ENCODE measurements at places on chromosomes 2 and 18.

DNA sequence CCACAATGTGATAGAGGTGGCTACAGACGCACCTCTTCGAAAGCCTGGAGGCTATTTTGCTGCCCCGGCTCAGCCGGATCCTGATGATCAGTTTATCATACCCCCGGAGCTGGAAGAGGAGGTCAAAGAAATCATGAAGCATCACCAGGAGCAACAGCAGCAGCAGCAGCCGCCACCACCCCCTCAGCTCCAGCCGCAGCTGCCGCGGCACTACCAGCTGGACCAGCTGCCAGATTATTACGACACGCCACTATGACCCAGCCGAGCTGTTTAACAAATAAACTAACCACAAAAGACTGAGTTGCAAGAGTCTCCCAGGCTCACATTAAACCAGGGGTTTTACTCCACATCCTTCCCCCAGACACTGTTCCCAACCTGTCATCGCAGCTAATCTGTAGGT is 263.8 kb downstream of the PHLPP1 start:
- DNase-seq: no peak

- DNase-seq: no peak
Measured at GRCh38 chr2:219829667-219830352, 202.4 kb downstream of the SLC4A3 start.

DNA sequence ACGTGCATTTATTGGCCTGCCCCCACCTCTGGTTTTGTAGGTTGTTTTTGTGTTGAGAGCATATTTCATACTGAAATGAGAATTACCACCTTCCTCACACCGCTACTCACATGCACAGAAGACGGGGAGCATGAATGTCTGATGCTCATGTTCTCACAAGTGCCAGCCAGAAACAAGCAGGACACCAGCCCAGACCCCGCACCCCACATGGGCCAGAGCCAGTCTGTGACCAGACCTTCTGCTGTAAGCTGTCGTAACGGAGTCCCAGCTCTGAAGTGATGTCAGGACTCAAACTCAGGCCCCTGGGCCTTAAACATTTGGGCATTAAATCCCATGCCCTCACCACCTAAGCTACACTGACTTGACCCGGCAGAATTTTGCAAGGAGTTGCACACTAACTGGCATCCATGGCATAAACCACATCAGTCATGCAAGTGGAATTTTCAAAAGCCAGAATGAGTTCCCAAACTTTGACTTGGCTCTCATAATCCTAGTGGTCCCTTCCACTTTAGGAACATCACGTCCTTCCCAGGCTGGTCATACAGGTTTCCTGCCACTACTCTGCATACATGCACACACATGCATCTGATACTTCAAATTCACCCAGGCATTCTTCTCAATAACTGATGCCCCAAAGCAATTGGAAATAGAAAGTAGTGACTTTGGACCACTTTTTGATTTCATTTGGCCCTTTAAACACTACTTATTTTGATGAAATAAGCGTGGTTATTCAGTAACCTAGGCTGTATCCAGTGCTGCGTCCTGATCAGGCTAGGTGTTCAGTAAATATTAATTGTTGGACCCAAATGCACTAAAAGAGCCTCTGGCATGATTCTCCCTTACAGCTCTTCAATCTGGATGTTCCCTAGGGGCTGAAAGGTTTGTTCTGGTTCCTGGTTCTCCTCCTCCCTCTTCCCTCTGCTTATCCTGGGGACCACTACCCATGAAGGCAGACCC is 223.1 kb upstream of the ID2 start:
- DNase-seq: no peak

- DNase-seq: no peak
Measured at GRCh38 chr2:67667054-67667908, 270.1 kb downstream of the ETAA1 start.

- no peak for DNase-seq
Measured at GRCh38 chr2:66080127-66080526, 354.8 kb upstream of the MEIS1 start.

DNA sequence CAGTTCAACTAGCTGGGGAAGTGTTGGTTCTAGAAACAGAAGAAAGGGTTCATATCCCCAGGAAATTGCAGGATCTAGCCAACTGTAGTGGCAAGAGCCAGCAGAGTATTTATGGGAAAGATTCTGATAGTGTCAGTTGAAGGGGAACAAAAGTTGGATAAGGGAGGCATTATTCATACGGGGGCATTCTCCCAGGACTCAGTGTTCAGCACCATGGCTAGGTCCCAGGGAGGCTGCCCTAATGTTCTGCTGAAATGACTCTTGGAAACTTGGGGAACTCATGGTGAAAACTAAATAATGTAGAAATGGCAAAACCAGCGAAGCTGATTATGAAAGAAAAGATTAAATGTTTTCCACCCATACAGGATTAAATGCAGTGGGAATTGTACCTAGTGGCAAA is 543.7 kb downstream of the TRIB2 start:
- no peak for DNase-seq

- DNase-seq: no peak
Measured at GRCh38 chr18:26386441-26386840, 160.2 kb downstream of the TAF4B start.

GRCh38 chr18:67932271-67932670 is 415.8 kb upstream of the DSEL start:
- DNase-seq: no peak

- DNase-seq: no peak
Measured at GRCh38 chr2:219433666-219434467, 776 bp upstream of the SPEG start.

GRCh38 chr18:27967913-27968824 is 208.8 kb downstream of the CDH2 start:
- DNase-seq: no peak

DNA sequence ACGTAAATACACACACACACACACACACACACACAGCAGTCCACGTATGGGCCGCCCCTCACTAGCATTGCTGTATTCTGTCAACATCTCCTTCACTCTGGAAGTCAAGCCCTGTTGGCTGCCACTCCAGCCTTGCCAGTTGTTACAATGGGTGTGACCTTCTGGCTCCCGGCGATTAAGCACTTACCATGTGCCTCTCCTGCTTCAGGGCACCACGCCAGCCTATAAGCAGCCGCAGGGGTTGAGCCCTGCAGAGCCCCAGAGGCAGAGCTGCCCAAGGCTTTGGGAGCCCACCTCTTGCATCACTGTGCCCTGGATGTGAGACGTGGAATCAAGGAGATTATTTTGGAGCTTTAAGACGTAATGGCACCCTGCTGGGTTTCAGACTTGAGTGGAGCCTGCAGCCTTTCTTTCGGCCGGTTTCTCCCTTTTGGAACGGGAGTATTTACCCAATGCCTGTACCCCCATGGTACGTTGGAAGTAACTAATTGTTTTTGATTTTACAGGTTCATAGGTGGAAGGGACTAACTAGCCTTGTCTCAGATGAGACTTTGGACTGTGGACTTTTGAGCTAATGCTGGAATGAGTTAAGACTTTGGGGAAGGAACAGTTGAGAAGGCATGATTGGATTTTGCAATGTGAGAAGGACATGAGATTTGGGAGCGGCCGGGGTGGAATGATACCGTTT is 54.5 kb upstream of the ROCK2 start:
- DNase-seq: no peak

- no peak for DNase-seq
Measured at GRCh38 chr2:220940646-220941045, 631.5 kb downstream of the EPHA4 start.

GRCh38 chr18:5600378-5601071 is 56.7 kb upstream of the EPB41L3 start:
- DNase-seq: no peak

- no peak for DNase-seq
Measured at GRCh38 chr2:9240745-9241144, 34.1 kb downstream of the ASAP2 start.

- DNase-seq: no peak
Measured at GRCh38 chr18:49495480-49495879, 8.4 kb upstream of the C18orf32 start.

- DNase-seq: no peak
Measured at GRCh38 chr2:99998651-99999320, 143.6 kb downstream of the AFF3 start.

DNA sequence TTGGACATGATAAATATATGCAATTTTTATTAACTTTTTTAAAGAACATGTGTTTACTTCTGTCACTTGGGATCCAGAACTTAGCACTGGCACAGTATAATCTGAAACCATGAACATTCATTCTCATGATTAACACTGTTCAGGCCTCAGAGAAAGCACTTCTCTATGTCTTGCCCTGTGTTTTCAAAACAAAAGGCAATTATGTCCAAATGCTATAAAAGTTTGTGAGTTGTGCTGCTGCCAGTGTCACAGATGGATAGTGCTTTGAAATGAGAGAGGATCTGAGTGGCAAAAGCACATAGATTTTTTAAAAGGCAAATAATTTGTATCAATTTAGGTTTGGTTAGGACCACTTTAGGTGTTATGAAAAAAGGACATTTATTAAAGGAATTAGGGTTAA is 470.5 kb upstream of the FAM98A start:
- DNase-seq: no peak

DNA sequence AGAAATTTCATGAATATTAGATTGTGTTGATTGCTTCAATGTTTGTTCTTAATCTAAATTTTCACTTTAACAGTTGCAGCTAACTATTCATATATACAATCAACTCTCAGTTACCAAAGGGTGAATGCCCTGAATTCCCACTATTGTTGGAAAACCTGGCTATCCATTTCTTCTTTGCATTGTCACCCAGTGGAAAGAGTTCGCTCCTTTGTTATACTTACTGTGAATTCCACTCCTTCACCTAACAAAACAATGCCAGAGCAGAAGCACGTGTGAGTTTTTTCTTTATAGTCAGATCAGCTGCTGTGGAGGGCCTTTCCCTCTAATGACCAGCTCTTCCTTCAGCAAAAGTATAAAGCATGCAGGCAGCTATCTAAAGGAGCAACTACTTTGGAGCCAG is 409.2 kb upstream of the NRP2 start:
- no peak for DNase-seq

GRCh38 chr18:23884681-23885375 is 129.7 kb upstream of the TTC39C start:
- no peak for DNase-seq

DNA sequence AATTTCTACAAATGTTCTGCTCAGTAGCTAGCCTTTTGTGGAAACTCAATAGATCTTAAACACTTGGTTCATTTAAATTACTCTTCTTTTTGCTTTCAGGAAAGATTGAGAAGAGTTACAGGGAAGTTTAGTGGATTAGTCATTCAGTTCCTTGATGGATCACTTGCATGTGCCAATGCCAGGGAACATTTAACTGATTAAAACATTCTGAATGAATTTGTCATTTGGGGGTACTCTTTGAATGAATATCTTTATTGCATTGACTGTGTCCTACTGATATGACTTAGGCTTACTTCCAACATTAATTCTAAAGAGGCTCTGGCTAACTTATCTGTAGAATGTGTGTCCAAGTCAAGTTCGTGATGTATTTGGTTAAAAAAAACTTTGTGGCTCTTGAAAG is 199.8 kb downstream of the PLCL1 start:
- DNase-seq: no peak

GRCh38 chr18:65792456-65793074 is 41.8 kb downstream of the CDH7 start:
- DNase-seq: no peak

DNA sequence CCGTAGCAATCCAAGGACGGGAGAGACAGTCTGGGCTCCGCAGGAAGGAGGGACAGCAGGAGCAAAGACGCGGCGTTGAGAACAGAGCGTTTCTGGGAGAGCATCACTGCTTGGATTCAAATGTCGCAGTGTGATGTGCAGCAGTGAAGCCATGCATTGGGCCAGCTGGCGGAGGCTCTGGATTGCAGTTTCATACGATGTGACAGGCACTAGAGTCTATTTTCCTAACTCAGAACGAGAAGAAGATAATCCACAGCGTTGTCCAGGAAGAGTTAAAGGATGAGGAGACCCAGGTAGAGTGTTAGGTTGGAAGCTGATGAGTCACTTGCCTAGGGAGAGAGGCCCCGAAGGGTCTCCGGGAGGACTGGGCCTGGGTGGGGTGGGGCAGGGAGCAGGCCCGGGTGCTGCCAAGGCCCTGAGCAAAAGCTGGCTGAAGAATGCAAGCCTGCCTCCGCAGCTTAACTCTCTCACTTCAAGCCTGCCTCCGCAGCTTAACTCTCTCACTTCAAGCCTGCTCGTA is 17.7 kb upstream of the SEMA4C start:
- DNase-seq: no peak

GRCh38 chr18:71021030-71021362 is 732.2 kb downstream of the SOCS6 start:
- no peak for DNase-seq

GRCh38 chr2:24768601-24769000 is 24.6 kb downstream of the PTRHD1 start:
- DNase-seq: no peak

DNA sequence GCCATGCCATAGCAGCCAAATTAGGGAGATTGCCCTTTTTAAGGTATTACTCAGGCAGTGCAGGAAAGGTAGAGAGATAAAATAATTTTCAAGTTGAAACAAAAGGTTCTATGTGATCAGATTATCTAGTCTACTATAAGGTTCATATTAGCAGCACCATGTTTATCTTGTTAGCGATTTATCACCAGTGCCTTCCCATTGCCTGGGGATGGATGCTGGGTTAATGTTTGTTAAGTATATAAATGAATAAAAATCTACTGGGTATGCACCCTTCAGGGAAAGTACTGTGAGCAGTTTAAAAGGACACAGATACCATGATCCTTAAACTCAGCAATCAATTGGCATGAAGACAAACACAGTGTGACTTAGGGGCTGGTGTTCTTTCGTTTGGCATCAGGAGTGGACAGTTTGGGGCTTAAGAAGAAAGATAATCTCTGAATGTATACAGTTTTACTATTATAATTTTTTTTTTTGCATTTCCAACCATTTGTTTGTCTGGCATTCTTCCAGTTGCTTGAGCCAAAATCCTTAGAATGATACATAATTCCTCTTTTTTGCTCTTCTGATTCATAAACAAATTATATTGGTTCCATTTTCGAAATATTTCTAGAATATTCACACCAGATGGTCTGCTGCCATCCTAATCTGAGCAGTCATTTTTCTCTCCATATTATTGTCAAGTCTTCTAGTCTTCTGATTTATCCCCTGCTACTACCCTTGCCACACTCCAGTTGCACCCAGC is 512.8 kb upstream of the SLC8A1 start:
- DNase-seq: no peak

DNA sequence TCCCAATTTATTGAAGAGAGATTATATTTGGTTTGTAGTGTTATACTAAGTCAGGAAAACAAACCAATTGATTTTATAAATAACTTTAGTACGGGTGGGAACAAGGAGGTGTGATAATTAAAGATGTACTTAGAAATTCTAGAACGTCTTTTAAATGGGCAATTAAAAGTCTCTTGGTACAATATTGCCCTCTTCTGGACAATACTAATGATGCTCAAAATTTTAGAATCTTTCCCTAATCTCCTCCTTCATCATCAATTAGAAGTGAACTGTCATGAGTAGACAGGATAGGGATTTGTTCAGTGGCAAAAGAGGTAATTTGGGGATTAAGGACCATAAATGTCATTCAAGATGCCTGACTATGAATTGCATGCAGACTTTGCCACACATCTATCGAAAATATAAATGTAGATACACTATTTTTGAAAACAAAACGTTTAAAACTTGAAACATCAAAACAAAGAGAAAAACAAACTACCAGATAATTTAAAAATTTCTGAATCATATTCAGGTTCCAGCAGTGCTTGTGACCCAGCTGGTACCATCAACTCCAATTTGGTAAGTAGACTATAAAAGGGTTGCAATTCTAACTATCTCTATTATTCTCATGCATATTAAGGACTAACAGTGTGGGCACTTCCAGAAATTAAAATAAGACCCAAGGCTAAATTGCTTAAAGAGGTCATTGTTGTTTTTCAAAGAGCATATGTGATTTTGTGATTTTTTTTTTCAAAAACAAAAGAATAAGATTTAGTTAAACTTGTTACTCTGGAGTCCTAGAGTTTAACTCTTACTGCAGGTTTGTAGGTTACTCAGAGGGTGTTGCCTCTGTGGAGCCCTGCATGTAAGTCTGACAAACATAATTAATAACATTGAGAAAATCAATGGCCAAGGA is 123.5 kb downstream of the LAMA3 start:
- DNase-seq: no peak

Measured in pulmonary artery endothelial cell (primary cell).